ENCODE measurements at places on chromosomes 4 and X.

GRCh38 chr4:184612074-184612473 is 37.2 kb downstream of the CASP3 start:
- DNase-seq = no peak

DNA sequence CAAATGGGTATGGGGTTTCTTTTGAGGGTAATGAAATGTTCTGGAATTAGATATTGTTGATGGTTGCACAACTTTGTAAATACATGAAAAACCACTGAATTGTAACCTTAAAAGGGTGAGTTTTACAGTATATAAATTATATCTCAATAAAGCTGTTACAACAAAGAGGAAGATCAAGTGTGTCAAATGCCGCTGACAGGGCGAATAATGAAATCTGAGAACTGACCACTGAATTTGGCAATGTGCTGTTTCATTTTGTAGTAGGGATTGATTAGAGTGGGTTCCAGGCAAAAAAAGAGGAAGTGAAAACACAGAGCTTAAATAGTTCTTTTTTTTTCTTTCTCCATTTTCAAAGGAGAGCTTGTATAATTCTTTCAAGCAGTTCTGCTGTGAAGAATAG is 161.1 kb upstream of the NAP1L5 start:
- no peak for DNase-seq

DNA sequence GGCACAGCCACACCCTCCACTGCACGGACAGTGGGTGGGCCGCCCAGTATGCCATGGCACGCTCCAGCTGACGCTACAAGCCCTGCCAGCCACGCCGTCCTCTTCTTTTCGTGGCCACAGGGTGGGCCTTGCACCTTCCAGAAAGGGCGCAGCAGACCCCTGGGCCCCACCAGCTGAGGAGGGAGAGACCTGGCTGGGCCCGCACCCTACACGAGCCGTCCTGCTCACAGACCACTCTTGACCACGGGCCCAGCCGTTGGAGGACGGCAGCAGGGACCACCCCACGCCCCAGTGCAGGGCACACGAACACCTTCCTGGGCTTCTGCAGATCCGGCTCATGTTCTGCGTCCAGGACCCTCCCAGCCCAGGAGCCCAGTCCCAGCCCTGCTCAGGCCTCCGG is 27.1 kb downstream of the FAM53A start:
- DNase-seq = no peak

GRCh38 chr4:184275766-184276165 is 58.1 kb upstream of the ENPP6 start:
- no peak for DNase-seq

- DNase-seq = peak; percentile 53
Observed at GRCh38 chr4:148444296-148445070, 2.3 kb upstream of the NR3C2 start.

- DNase-seq = no peak
Observed at GRCh38 chrX:143664302-143664701, 28.4 kb upstream of the SLITRK4 start.
